ENCODE measurements at places on chromosomes 12 and 14.

DNA sequence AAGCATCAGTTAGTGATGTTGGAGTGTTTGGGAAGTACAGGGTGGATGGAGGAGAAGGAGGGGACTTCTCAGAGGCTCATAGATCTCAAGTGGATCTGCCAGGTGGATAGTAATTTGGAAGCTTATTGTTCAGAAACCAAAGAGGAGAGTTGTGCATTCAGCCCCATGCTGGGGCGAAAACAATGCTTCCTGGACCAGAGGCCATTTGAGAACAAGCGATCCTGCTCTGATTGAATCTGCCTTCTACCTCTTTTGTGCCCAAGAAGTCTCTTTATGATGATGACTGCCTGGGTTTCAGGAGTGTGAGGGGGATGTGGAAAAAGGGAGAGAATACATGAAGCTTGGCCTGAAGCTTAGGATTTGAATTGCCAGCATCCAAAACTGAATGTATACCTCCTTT is 110.8 kb upstream of the SRRM4 start:
- no peak for DNase-seq

DNA sequence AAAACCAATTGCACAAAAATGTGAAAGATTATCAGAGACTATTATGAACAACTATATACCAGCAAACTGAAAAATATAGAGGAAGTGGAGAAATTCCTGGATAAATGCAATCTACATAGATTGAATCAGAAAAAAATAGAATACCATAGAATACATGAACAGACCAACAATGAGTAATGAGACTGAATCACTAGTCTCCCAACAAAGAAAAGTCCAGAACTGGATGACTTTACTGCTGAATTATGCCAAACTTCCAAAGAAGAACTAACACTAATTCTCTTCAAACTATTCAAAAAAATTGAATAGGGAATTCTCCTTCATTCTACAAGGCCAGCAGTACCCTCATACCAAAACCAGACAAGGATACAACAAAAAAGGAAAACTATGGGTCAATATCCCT is 60.6 kb downstream of the GUCY2C start:
- no peak for DNase-seq

DNA sequence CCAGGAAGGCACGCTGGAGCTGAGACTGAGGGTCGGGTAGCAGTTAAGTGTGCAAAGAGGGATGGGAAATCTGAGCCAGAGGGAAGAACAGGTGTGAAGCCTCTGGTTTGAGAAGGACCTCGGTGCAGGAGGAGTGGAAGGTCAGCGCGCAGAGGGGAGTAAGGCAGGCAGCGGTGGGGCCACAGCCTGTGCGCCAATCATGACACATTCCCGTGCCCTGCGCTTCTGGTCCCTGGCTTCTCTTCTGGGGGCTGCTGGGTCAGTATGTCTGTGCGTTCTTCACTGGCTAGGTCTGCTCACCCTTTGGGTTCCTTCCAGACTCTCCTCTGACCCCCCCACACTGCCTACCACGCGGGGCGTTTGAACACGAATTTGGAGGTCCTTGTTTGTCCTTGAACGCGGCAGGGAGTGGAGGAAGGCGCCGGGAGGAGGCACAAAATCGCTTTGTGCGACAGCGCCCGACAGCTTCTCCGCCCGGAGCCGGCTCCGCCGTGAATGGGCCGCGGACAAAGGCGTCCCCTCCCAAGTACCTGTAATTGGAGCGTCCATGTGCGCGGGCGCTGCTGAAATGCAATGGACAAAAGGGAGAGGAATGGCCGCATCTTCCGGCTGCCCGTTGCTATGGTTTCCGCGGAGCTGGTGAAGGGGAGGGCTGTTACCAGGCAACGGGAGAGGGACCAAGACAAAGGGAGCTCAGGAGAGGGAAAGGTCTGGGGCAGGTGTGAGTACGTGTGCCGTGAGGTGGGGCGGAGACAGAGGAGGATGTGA is 207.2 kb upstream of the SRRM4 start:
- DNase-seq, result no peak

DNA sequence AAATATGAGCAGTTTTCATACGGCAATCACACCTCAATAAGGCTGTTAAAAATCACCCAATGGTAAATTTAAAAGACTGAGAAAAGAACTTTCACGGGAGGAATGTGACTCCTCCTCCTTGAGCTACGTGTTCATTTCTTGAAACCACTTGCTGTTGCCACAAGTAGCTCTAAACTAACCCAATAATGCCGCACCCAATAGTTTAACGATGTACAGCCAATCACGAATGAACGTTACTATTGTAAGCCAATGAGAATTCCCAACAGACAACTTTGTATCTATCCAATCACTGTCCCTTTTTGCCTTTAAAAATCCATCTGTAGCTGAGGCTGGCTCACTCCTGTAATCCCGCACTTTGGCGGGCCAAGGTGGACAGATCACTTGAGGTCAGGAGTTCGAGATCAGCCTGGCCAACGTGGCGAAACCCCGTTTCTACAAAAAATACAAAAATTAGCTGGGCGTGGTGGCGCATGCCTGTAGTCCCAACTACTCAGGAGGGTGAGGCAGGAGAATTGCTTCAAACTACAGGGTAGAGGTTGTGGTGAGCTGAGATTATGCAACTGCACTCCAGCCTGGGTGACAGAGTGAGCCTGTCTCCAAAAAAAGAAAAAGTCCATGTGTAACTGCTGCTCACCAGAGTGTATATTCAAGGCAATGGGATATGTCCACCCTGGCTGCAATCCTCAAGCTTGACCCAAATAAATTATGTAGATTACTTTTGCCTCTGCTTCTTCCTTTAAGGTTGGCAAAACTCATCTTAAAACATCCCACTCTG is 24.4 kb upstream of the BTBD6 start:
- DNase-seq, result no peak

DNA sequence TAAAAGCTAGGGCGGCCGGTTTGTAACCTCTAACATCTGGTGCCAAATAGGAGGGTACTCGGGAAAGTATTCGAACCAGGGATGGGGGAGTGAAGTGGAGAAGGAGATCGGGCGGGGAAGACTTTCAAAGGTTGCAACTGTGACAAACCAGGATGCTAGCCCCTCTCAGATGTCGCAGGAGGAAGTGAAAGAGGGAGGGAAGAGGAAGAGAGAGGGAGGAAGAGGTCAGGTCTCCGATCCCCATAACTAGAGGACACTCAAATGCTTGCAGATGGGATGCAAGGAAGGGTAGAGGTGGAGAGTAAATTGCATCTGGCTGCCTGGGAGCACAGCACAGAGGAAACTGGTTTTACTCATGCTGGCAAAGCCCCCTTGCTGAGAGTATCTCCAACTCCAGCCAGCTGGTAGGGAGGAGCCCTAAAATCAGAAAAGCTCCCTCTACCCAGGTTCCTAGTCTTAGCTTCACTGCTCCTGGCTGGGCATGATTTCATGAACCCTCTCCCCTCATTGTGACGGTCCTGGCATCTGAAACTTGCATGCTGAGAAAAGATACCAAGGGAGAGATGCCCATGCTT is 696.7 kb upstream of the TBX3 start:
- no peak for DNase-seq

GRCh38 chr14:96206461-96206860 is 1.8 kb downstream of the BDKRB2 start:
- no peak for DNase-seq

- no peak for DNase-seq
These were observed 18.3 kb upstream of the CDK2AP1 start for GRCh38 chr12:123289911-123290310.

GRCh38 chr14:101194373-101195308 is 291.1 kb upstream of the RTL1 start:
- no peak for DNase-seq

GRCh38 chr12:122722387-122722786 is 5.8 kb upstream of the HCAR3 start:
- no peak for DNase-seq

DNA sequence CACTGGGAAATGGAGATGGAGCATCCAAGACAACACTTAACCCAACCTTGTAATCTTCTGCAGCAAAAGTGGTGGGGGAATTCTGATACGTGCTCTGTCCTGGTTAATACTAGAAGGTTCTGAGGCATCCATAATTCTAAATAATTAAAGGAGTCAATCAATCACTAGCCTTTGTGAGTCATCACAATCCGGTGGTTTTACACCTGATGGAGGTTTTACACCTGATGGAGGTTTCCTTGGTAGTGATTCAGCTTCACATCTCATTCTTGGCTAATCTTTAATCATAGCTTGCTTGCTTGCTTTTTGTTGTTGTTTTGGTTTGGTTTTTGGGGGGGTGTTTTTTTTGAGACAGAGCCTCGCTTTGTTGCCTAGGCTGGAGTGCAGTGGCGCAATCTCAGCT is 343.4 kb downstream of the DPF3 start:
- no peak for DNase-seq

DNA sequence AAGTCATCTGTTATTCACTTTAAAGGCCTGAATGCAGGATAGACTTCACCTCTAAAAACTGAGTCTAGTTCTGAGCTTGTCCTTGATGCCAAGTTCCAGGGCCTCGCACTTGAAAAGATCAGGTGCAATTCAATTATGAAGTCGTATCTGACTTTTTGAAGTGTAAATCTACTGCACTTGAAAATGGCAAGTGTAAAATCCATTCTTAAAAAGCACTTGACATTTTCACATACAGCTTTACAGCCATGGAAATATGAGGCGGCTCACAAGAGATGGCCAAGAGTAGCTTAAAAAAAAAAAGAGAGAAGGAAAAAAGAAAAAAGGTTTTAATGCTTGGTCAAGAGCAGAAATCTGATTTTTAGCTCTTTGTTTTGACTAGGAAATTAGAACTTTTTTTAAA is 172.5 kb downstream of the GXYLT1 start:
- no peak for DNase-seq

DNA sequence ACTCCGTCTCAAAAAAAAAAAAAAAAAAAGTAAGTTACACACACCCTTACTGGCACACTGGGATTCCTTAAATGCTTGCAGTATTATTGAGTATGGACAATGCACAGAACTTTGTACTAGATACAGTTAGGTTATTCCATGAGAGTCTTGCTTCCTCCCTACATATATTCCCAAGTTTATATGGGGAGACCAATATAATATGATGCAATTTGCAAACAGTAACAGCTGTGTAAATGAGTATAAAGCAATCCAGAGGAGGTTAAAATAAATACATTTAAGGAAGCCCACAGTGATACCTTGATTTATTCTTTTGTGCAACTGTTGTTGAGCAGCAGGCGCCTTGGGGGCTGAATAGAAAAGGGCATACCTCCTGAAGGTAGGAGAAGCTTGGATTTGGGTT is 26.6 kb downstream of the RASSF3 start:
- DNase-seq, result no peak

DNA sequence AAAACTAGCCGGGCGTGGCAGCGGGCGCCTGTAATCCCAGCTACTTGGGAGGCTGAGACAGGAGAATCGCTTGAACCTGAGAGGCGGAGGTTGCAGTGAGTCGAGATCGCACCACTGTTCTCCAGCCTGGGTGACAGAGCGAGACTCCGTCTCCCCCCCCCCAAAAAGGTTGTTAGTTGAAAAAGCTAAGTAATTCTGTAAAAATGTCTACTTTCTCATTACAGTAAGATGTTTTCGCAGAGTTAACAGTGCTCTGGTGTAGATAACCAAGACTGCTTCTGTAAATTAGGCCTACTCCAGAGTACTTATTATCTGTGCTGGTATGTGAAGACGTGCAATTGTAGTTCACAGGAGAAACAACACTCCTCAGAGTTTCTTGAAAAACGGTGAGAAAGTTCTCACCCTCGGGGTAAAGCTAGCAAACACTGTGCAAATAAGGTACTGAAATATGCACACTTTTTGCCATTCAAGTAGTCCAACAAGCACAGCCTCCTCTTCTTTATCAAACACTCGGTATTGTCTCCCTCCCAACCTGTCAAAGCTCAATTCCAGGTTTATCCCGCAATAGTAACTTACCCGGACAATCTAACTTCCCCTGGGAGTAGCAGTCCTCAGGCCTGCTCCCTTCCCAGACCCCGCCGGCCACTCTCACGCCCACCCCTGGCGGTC is 974 bp downstream of the BTBD7 start:
- no peak for DNase-seq

DNA sequence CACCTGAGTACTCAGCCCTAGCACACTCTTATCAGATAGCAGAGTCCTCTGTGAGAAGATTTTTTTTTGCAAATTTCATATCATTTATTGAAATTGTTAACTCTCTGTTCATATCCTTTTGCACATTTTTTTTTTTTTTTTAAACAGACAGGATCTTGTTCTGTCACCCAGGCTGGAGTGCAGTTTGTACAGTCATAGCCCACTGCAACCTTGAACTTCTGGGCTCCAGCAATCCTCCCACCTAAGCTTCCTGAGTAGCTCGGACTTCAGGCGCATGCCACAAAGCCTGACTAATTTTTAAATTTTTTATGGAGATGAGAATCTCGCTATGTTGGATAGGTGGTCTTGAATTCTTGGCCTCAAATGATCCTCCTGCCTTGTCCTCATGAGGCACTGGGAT is 4.3 kb downstream of the PARP2 start:
- no peak for DNase-seq

DNA sequence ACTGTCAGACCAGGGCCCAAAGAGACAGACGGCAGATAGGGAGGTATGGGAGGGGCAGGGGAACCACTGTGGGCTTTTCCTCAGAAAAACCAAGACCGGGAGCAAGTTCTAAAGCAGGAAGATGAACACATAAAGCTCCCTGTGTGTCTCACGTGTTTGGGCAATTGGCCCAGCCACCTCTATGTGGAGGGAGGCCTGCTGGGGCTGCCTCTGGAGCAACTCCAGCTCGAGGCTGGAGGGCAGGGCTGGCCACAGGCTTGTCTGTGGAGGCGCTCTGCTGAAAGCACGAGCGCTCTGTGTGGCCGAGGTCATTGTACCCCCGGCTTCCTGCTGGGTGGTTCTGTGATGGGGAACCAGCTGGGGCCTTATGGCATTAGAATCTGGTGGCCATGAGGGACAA is 36.4 kb downstream of the TRAFD1 start:
- no peak for DNase-seq

DNA sequence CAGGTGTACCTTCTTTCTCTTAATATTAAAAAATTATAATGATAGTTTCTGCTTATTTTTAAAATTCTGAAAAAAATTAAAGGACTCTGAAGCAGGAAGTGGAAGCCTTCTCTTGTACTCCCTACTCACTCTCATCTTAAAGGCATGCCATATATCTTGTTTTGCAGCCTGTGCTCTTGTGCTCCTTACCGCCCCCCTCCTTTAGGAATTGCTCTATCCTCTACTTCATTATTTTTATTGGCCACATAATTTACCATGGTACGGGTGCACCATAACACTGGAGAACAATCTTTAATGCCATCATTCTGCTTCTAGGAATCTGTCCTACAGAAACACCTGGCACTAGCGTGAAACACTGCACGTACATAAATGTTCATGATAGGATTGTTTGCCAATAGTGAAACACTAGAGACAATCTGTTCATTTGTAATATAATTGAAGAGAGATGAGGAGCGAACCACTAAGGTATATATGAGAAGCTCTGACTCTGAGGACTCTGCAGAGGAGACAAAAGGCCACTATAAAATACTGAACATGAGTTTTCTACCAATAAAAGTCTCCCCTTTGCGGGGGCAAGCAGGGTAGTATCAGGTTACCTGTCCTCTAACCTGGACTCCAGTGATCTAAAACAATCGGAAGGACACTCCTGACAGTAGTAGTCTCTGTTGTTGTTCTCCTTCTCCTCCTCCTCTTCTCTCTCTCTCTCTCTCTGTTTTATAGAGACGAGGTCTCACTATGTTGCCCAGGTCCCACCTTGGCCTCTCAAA is 6.3 kb upstream of the NYNRIN start:
- DNase-seq, result no peak

GRCh38 chr12:601976-602699 is 61.1 kb downstream of the NINJ2 start:
- no peak for DNase-seq
